Fibroblast of lung (primary cell): ENCODE measurements at places on chromosomes 4 and X. TPM values are rescaled to one million over a fixed set of nuclear protein-coding genes. Genes with fewer than 3 reads are reported as not detected.

Gene INPP4B
- 9.2 and 19.7 TPM in 2 replicates for total RNA-seq

- no peaks in the 10 kb centered on the region for H3K36me3 ChIP-seq
- no peak for DNase-seq
- H3K4me3 ChIP-seq: no peak overlapping the region
- H3K27me3 ChIP-seq: no peaks in the 10 kb centered on the region
These were observed 197.2 kb downstream of the BANK1 start for GRCh38 chr4:101987623-101988243.

GRCh38 chr4:85244638-85245037 is 230.3 kb upstream of the ARHGAP24 start:
- H3K36me3 ChIP-seq: no peaks in the 10 kb centered on the region
- H3K4me1 ChIP-seq: no peaks in the 10 kb centered on the region
- H3K27ac ChIP-seq: no peak overlapping the region
- no peaks in the 10 kb centered on the region for H3K27me3 ChIP-seq
- no peak overlapping the region for H3K4me3 ChIP-seq
- DNase-seq: no peak

DNA sequence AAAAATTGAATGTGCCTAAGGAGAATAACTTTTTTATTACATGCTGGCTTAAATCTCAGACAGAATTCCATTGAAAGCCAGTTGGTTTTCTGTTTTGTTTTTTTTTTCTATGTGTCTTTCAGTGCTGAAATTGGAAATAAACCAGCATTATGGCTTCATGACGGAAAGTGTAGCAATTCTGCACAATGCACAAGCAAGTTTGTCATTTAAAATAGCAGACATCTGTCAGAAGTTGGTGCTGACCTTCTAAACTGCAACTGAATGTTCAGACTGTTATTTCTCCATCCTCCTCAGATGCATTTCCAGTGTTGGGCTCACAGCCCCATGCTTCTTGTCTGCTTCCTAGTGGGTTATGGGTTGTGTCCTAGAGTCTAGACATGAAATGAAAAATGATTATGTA is 107.2 kb upstream of the LIMCH1 start:
- no peak overlapping the region for H3K4me3 ChIP-seq
- H3K4me1 ChIP-seq: no peaks in the 10 kb centered on the region
- H3K27me3 ChIP-seq: no peaks in the 10 kb centered on the region
- no peak overlapping the region for H3K27ac ChIP-seq
- DNase-seq: peak; percentile 18

- H3K4me3 ChIP-seq: no peak overlapping the region
- no peaks in the 10 kb centered on the region for H3K27me3 ChIP-seq
- DNase-seq: peak; percentile 66
- H3K27ac ChIP-seq: no peak overlapping the region
- no peaks in the 10 kb centered on the region for H3K36me3 ChIP-seq
- peaks cover 2% of the 10 kb centered on the region for H3K4me1 ChIP-seq
These were observed 7.2 kb upstream of the FAM9C start for GRCh38 chrX:13051529-13052172.
